ENCODE measurements at places on chromosomes 1 and 21.

DNA sequence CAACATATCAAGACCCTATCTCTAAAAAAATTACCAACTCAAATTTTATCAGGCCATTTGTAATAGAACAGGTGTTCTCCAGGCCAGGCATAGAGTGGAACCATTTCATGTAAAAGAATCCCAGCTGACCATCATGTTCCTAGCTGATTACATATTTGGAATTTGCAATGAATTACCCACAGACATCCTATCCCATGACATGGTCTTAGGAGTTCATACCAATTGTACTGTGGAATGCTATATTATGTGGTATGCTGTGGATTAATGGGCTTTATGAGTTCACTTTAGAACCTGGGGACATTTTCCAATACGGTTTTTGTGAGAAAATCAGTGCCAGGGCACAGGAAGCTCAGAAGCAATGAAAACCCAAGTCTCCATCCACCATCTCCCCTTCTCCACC lies 110.3 kb downstream of the ZNF281 start:
- DNase-seq: no peak

DNA sequence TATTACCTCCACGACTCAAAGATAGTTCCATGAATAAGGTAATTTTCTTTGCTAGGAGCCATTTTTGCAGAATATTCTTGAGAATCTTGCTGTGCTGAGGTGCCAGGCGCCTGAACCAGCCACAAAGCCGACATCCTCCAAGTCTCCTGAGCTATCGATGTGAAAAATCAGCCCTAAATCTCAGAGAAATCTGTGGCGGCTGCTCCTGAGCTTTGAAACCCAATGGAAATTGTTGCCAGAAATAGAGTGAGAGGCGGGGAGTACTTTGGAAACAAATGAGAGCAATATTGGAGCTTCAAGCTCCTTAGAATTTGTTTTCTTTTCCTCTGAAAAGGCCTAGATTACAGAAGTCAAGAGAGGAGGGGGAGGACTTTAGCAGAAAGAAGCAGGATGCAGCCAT lies 6.3 kb downstream of the CAMK1G start:
- DNase-seq: no peak

DNA sequence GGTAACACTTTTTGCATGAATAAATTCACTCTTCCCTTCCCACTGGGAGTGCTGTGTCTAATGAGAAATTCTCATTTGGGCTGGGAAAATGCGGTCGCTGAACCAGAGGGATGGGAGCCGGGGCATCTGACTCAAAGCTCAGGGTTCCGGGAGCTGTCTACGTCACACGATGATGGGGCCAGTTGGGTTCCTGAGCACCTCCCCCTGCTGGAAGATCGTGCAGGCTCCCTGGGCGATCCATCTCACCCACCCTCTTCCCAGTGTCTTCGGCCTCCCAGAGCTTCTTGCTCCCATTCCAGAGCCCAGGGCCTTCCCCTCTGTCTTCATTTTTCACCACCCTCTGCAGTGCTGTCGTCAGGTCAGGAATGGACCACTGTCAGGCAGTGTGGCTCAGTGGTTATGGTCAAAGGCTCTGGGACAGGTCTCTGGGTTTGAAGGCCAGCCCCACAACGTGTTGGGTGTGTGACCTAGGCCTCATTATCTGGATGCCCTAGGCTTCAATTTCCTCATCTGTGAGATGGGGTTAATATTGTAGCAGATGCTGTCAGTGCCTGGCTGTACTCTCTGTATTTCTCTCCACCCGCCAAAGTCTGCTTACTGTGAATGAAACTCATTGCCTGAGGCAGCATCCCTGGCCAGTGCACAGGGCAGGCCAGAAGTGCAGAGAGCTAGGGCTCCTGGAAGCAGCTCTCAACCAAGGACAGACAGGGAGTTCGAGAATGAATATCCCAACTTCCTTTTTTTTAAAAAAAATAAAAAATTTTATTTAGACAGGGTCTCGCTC lies 31.8 kb downstream of the IGSF21 start:
- no peak for DNase-seq

- DNase-seq: no peak
Observed at GRCh38 chr1:87584586-87584985, 255.9 kb downstream of the LMO4 start.

DNA sequence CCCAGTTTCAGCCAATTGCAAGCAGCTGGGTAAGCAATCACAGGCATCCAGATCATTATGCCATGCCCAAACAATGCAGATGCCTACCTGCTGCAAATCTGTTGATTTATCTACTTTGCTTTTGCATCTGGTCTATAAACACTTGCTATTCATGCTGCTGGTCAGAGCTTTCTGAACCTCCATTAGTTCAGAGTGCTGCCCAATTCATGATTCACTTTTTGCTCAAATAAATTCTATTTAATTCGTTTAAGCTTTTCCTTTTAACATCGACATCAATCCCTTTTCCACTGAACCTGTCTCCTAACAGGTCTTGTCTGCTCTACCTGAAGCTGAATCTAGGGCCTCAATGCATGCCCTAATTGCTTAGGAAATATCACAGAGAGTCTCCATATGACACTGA lies 99.4 kb upstream of the C1orf87 start:
- no peak for DNase-seq

DNA sequence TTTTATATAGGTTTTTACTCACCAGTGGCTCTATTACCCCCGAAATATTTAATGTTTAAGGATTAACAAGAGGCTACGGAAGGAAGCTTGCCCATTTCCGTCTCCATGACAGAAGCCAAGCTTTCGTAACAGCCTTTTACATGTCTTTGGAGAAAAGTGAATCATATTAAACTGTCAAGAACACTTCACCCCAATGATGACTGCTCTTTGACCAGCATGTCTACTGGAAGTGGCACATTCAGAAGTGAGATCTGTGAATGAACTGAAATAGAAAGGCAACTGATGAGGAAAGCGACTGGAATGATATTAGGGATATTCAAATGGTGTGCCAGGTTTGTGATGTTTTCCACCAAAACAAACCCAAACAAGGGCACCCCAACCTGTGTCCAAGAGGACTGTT lies 8.5 kb upstream of the PRDM15 start:
- no peak for DNase-seq

DNA sequence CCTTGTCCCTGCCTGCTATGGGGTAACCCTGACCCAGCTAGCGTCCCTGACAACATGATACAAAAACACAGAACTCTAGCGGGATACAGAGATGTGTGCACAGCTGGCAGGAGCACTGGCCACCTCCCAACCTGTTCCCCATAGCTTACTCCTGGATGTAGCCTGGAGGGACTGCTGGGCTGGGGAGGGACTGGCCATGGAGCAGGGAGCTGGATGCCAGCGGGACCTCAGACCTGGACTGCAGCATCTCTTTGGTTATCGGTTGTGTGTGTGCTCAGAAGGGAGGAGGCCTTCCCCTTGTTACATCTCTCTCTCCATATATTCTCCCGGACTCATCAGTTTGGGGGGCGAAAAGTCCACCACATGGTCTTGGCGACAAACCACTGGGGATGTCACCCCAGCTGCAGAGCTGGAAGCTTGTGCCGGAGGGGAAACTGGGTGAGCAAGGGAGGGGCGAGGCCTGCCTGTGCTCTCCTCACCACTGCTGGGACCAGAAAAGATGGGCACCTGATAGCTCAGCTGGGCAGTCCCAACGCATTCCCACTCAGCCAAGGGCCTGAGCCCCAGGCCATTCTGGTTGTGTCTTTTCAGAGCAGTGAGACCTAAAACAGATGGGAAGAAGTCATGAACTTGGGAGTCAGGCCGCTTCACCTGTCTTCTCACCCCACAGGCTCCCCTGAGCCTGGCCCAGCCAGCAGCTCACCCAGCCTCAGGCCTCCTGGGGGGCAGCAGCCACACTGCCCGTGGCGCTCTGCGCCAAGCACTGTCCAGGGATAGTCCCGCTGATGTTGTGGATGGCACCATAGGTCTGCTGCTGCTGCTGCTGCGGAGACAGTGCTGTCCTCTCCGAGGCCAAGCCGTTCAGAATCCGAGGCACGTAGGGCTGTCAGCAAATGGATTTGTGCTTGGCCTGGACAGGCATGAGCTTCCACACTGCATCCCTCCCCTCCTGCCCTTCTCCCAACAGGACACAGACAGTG lies 35.6 kb downstream of the TMEM63A start:
- no peak for DNase-seq

GRCh38 chr1:43688594-43689000 lies 18.7 kb upstream of the ST3GAL3 start:
- no peak for DNase-seq

DNA sequence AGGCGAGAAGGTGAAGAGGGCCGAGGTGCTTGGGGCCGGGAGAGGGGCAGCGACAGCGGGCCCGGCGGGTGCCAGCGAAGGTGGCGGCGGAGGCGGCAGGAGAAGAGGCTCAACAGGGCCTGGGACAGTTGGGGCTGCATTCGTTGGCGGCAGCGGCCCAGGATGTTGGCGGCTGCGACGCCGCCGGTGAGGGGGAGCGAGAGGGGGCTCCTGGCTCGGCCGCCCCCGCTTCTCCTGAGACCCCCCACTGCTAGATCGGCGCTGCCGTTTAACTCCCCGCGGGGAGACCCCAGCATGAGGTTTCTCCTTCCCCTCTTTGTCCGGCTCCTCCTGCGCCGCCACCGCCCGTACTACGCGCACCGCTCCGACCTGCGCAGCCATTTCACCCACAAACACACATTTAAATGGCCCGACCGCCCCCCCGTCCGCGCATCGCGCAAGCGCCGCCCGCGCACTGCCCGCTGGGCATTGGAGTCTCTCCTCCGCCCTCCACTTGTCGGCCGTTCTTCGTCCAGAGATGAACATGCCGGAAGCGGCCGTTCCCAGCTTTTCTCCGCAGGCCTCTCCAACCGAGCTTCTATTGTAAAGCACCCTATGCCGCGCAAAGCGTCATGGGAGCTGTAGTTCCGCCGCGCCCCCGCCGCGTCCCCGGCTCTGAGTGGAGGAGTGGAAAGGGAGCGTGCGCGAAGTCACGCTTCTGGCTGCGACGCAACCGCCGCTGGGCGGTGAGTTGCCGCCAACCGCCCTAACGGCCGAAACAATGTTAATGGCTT lies at the start of gene RSBN1:
Gene RSBN1, minus strand, starts transcription at position 589 of the 773 bp plus-strand sequence. Its CDS starts 64 bp downstream, at position 525.
- DNase-seq: peak; percentile 96

DNA sequence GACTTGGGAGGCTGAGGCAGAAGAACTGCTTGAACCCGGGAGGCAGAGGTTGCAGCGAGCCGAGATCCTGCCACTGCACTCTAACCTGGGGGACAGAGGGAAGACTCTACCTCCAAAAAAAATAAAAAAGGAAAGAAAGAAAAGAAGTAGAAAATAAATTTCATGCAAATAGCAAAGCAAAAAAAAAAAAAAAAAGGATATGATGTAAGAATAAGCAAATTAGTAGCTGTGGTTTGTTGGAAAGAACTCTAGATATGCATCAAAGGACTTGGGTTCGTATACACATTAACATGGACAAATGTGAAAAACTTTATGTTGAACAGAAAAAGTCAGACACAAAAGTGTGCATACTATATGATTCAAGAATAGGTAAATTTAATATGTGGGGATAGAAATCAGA lies 11.9 kb downstream of the WASF2 start:
- DNase-seq: no peak

DNA sequence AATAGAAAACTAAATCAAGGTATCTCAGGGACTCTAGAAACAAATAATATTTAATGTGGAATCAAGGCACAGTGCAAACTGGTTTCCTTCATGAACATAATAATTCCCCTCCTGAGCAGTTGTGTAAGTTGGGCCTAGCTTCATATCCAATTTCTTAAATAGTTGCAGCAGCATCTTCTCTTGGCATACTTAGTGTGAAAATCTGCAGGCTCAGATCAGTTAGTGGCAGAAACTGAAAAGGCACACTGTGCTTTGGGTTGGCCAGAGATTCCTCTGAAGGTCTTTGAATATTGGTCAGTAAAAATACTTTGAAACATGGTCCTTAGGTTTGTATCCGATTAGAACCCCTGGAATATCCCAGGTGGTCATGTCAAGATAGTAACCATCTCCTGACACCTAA lies 52.5 kb downstream of the CHRM3 start:
- no peak for DNase-seq

- DNase-seq: no peak
Observed at GRCh38 chr1:14961661-14962267, 191.8 kb upstream of the TMEM51 start.

DNA sequence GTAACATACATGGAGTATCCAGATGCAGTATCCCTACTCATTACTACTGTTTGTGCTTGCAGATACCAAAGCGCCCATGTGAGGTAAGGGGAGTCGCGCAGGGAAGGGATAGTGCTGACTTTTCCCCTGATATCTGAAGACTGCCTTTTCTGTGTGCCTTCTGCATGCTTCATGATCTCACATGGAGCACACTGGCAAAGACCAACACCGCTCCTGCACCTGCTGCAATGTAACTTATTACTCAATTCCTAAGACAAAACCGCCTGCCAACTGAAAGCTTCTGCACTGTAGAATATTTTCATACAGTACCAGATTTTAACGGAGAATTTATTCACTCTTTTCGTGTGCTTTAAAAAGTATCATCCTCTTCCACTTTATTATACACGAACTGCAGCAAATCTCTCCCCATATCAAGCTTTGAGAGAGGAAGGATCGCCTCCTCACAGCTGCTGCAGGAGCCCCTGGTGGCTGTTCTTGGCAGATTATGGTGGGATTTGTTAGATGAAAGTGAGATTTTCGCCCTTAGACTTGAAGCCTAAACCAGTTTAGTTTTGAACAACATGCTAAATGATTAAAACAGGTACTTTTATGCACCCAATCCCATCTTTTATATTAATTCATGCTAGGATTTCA lies 99.1 kb downstream of the PTPN14 start:
- no peak for DNase-seq

GRCh38 chr1:226643177-226643576 lies 94.6 kb downstream of the STUM start:
- peak; percentile 61 for DNase-seq

- DNase-seq: no peak
Observed at GRCh38 chr1:160207771-160208556, 2.8 kb downstream of the PEA15 start.

- DNase-seq: no peak
Observed at GRCh38 chr1:231803353-231803752, 176.8 kb downstream of the DISC1 start.

DNA sequence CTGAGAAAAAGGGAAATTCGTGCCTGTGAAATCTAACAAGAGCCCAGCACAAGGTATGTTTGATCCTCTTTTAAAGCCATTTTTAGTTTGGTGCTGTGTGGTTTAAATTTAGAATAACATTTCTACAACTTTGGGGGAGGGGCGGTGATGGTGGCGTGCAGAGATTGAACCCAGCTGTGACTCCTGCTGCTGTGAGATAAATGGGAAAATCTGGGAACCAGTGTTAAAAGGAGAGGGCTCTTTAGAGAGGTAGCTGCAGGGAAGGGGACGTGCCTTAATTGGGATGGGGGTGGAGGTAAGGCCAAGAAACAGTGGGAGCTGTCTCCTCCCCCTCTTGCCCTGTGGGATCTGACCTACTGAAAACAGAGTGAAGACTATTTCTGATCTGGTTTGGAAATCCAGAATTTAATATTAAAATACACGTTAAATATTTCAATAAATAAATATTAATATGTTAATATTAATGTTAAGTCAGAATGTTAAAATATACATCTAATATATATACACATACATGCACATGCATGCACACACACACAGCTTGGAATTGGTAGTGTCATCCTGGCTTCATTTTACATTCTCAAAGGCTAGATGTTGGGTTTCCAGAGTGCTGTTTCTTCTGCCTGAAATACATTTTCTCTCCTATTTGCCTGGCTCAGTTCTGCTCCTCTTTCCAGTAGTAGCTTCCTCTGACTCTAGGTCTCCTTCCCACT lies 30.1 kb upstream of the DNAJC6 start:
- no peak for DNase-seq

- DNase-seq: no peak
Observed at GRCh38 chr21:43318841-43319781, 107.8 kb downstream of the SIK1 start.
